Activated T-cell treated with anti-CD3 and anti-CD28 coated beads, Interleukin-2, amount 50 U/mL, for 48 hours (primary cell): ENCODE measurements at places on chromosomes 13 and 19.

GRCh38 chr19:44846455-44847143, 502 bp downstream of the NECTIN2 start:
- peak; percentile 20 for DNase-seq

GRCh38 chr13:75685239-75685697, 49.1 kb downstream of the LMO7 start:
- no peak for DNase-seq

DNA sequence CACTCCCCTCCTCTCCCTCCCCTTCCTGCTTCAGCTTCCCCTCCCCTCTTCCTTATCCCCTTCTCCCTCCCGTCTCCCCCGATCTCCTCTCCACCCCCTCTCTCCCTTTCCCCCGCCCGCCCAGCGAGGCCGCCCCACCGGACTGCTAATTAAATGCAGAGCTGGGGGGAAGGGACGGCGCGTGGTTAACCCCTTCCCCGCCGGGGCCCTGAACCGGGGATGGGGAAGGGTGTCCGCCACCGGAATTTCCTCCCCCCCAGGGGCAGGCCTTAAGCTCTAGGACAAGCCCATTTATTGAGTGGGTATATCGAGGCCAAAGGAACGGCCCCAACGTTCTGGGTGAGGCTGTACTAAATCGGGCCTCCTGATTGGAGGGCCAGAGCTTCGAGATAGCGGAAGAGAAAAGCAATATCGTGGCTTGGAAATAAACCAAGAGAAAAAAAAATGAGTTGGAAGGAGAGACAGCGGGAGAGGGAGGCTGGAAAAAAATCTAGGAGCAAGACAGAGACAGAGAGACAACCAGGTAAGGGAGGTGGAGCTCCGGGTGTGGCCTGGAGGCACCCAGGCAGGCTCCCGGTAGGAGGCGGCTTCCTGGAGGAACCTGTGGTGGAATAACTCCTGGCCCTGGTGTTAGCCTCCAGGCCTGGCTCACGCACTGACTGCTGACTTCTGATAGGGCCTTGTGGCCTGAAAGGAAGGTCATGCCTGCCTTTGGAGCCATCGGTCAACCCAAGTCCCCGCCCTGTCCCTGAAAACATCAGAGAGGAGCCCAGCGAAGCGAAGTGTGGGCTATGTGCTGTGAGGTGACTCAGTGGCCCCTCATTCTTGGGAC, 11.6 kb upstream of the JUND start:
- peak; percentile 82 for DNase-seq

GRCh38 chr19:54158812-54159351, 639 bp downstream of the LENG1 start:
- DNase-seq: peak; percentile 51

GRCh38 chr19:28793391-28794168, 419.4 kb downstream of the UQCRFS1 start:
- DNase-seq: no peak

- DNase-seq: no peak
Observed at GRCh38 chr13:80359778-80360452, 19.0 kb upstream of the SPRY2 start.

GRCh38 chr19:47498561-47498960, 14.5 kb upstream of the KPTN start:
- no peak for DNase-seq

GRCh38 chr19:45267296-45267695, 16.2 kb downstream of the MARK4 start:
- DNase-seq: no peak

GRCh38 chr13:36509369-36509768, 77.1 kb downstream of the CCNA1 start:
- no peak for DNase-seq

DNA sequence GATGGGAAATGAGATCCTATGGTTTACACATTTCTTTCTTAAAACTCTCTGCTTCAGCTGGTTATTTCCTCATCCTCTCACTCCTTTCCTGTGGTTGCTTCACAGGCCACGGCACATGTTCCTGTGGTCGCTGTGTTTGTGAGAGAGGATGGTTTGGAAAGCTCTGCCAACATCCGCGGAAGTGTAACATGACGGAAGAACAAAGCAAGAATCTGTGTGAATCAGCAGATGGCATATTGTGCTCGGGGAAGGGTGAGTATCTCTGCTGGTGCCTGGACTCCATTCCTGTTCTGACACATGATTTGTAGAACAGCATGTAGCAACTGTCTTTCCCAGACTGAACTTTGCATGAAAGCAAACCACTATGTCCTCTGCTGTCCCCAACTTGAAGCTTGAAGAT, 254.2 kb downstream of the ITGBL1 start:
- no peak for DNase-seq

GRCh38 chr13:35485424-35485823, 8.9 kb upstream of the MAB21L1 start:
- no peak for DNase-seq

DNA sequence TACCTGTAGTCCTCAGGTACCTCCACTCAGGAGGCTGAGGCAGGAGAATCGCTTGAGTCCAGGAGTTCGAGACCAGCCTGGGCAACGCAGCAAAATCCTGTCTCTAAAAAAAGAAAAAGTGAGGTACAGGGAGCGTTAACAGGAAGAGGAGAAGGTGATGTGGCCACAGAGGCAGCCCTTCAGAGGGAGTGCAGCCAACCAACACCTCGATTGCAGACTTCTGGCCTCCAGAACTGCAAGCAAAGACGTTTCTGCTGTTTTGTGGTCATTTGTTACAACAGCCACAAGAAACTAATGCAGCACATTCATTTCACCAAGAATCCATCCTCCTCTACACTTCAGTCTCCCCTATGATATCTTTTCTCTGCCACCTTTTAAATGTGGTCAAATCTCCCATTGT, 145.2 kb downstream of the USP12 start:
- DNase-seq: no peak

- no peak for DNase-seq
Observed at GRCh38 chr19:51082611-51083010, at the start of gene KLK14. KLK14 (minus strand) TSS chr19:51082887; CDS start chr19:51082614, 273 bp downstream.

- peak; percentile 81 for DNase-seq
Observed at GRCh38 chr19:1025960-1026782, at the start of gene CNN2. CNN2 (plus strand) TSS chr19:1026608; CDS start chr19:1026662, 54 bp downstream.
